ENCODE measurements at places on chromosomes 2 and 18. TPM values are rescaled to one million over a fixed set of nuclear protein-coding genes. Genes with fewer than 3 reads are reported as not detected.
A peak's percentile ranks its signal among the peaks of the same experiment; 100 is the strongest.

DNA sequence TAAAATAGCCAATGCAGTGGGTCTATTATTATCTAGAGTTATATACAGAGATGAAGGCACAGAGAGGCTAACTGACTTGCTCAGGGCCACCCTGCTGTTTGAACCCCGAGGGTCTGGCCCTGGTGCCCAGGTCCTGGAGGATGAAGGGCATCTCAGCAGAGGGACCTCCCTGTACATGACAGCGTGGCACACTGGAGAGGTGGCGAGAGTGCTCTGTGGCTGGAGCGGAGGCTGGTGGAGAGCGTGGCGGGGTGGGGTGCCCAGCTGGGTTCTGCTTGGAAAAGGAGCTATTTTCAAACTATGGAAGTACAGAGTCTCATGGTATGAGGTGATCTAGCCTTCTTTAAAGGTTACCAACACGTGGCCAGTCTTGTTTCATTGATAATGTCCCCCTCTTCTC, 35.8 kb downstream of the GREB1 start:
- DNase-seq: peak; percentile 13

DNA sequence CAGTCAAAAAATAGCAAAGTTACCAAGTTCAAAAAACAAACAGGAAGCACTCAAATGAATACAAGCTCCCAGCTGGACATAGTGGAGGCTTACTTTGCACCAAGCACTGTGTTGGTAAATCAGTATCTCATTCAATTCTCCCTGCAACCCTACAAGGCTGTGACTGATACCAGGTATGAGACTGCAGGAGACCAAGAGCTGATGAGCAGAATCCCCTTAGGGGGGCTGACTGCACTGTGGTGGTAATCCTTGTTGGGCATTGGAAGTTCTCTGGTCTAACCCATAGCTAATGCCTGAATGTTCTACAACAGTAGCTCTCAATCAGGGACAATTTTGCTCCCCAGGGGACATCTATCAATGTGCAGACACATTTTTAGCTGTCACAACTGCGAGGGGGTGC, 26.0 kb downstream of the CDH2 start:
- no peak for DNase-seq

FBXO15 gene
- 0.55 TPM for total RNA-seq

DNA sequence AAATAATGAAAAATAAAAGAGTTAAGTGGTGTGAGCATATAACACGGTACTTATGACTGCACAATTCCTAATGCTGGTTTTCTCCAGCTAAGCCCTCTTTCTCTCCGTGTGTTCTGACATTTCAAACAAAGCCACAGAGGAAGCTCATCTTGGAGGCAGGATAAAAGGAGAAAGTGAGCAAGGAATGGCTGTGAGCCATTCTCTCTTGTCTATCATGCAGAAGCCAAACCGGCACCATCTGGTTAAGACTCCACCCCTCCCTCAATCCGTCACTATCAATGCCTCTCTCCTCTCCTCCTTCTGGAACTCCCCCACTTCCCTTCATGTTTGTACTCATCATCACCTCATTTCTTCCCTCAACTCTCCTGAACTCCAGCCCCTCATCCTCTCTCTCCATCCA, 210.4 kb downstream of the TMEM163 start:
- DNase-seq: no peak

- DNase-seq: no peak
These were observed 567.4 kb downstream of the TSN start for GRCh38 chr2:122322815-122323214.

DNA sequence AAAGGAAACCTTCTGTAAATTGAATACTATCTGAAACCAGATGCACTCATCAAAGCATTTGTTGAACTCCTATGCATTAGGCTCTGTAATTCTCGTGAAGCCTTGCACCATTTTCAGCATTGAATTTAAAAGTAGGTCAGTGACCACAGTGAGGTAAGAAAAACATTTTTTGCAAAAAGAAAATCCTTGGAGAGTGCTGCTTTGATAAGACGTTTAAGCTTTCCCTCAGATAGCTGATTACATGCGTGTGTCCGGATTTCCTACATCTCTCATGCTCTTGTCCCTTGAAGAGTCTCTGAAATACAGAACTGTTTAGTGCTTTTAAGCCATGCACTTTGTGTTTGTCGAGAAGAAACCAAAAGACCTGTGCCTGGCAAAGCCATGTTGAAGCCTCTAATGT, 113.6 kb downstream of the FMNL2 start:
- no peak for DNase-seq

TUBB8B gene
- 0.17 TPM for total RNA-seq

CD28 gene
- total RNA-seq: not detected

GRCh38 chr2:15300624-15301573, 260.2 kb downstream of the NBAS start:
- DNase-seq: no peak

KATNAL2 gene
- total RNA-seq: 20.2 TPM

DNA sequence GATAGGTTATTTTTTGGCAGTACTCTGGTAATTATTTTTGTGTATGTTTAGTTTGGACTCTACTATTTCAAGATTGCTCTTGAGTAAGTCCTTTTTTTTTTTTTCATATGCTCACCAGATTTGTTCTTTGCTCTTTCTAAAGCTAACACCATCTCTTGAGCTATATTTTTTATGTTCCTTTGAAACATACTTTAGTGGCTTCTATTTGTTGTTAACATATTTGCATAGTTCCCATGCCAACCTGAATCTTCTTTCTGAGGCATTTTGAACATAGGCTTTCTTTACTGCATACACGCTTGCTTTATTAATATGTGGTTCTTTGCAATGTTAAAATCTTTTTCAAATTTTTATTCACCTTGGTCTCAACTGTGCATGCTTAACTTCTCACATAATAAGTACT, 1644.9 kb downstream of the SUCLG1 start:
- DNase-seq: no peak

DNA sequence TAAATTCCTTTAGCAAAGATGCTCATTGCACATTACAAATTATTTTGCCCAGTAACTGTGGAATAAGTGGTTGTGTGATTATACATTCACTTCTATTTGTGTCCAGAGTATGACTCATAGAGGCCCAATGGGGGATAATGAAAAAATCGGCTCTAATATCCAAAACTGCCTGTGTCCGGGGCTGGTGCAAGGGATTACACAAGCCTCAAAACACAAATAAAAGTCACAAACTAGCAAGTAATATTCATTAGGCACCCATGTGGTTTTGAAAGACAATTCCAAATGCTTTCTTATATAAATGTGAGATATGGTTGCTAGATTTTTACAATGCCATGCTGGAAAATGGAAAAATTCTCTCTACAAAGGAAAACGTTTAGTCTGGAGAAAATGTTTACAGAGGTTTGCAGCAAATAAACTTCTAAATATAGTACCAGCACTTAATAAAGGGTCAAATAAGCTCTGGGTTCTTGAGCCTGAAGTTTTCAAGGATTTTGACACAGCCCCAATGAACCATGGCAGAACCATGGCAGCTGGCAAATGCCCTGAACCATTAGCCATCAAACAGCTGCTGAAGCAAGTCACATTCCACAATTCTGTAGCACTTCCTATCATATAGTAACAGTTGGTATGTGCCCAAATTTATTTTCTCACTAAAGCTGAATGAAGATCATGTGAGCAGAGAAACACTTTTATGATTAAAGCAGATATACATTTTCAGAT, 40.5 kb downstream of the IRS1 start:
- no peak for DNase-seq
